CD4-positive, alpha-beta memory T cell (primary cell): ENCODE measurements at places on chromosomes 4 and X. TPM values are rescaled to one million over a fixed set of nuclear protein-coding genes. Genes with fewer than 3 reads are reported as not detected.

Gene ARMCX1
- total RNA-seq: 0.44 TPM

Gene TRIM61
- 1.4 TPM for total RNA-seq

Gene LRRC66
- total RNA-seq: 0.30 TPM

Gene NOX1
- not detected for total RNA-seq

Gene MYL5
- total RNA-seq: 15.4 TPM

Gene FGA
- total RNA-seq: not detected

Gene TCEAL6
- total RNA-seq: not detected

Gene SAGE1
- total RNA-seq: not detected

Gene STOX2
- total RNA-seq: not detected

Gene STAP1
- 3.9 TPM for total RNA-seq

Gene THAP6
- total RNA-seq: 38.1 TPM

Gene NXF2B
- not detected for total RNA-seq

DNA sequence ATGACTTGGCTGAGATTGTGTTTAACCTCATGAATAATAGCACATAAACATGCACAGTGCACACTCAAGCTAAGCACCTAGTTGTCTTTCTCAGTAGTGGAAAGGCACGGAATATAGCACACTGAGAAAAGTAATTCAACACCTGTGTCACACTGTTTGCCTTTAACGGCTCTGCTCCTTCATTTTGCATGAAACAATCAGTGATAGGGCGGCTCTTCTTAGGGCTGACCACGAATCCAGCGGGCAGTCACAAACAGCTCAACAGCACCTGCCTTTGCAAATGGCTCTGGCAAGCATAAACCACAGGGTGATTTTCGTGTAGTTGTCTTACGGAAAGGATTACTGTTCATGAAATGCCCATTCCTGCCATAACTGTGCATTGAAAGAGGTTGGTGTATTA lies 954.0 kb upstream of the TENM3 start:
- DNase-seq: no peak

DNA sequence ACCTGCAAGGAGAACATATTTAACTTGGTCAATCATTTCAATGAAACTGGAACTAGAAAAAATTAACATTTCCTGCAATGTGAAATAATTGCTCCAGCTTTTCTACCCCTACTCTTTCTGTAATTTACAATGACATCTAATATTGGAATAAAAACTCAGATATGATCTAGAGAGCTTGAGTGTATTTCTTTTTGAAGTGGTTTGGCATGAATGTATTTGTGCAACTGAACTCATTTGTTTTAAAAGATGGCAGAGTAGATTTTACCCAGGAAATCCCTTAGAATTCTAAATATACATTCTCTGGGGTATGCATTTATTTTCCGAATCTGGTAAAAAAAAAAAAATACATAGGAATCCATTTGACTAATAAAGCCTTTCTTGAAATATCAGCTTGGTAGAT lies 21.5 kb upstream of the GATB start:
- DNase-seq: no peak

DNA sequence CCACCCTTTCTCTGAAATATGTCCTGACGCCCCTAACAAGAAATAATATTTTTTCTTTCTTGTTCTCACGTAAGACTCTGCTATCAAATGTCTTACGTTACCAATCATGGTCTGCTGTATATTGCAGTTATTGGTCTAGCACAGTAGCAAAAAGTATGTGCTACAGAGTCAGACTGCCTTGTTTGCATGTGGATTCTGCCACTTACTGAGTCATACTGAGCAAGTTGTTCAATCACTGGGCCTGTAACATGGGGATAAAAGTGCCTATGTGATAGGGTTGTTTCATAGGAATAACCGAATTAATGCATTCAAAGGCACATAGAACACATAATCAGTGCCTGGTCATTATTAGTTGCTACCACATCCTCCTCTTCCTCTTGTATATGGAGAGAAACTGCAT lies 14.1 kb downstream of the RPGR start:
- no peak for DNase-seq

GRCh38 chr4:55723403-55723802 lies 87.3 kb upstream of the NMU start:
- no peak for DNase-seq

- no peak for DNase-seq
Measured at GRCh38 chr4:21649391-21650090, 299.0 kb downstream of the KCNIP4 start.

DNA sequence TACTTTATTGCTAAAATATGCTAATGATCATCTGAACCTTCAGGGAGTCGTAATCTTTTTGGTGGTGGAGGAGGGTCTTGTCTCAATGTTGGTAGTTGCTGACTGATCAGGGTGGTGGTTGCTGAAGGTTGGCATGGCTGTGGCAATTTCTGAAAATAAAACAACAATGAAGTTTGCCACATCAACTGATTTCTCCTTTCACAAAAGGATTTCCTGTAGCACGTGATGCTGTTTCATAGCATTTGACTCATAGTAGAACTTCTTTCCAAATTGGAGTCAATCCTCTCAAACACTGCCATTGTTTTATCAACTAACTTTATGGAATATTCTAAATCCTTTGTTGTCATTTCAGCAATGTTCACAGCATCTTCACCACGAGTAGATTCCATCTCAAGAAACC lies 19.3 kb downstream of the DDIT4L start:
- DNase-seq: no peak

GRCh38 chrX:3440981-3441380 lies 94.5 kb upstream of the MXRA5 start:
- no peak for DNase-seq

DNA sequence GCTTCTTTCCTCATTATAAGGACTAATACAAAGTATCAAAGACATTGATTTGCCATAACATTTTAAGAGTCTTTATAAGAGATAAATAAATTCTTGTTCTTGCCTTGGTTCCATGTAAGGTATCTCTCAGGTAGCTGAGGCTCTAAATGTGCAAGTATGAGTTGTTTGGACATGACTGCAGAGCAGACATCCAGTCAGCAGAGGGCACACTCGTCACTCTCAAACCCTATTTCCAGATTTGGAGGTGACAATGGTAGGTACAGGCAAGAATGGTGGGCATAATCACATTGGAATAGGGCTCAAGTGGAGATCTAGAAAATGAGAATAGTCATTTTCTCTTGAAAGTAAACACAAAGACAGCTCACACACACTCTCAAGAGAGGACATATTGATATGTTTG lies 133.3 kb upstream of the ZIC3 start:
- no peak for DNase-seq

GRCh38 chr4:154049457-154050181 lies 260.7 kb upstream of the SFRP2 start:
- no peak for DNase-seq

DNA sequence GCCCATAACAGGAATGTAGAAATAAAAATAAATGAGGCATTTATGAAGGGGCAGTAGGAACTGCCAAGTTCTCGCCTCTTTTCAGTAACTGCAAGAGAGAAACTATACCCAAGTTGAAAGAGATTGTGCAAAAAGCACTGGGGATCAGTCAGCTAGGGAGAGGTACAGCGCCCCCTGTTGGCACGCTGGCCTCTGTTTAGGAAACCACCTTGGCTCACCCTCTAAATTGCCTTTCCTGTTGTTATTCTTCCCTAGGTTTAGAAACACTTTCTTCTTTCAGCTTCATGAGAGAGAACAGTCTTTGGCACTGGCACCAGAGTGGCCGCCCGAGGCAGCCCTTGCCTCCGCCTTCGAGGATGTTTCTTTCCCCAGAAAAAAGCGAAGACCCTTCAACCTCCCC lies 348.5 kb downstream of the MID1IP1 start:
- peak; percentile 46 for DNase-seq

- DNase-seq: no peak
Measured at GRCh38 chr4:69823481-69824186, 36.3 kb downstream of the SULT1E1 start.

GRCh38 chrX:131677655-131678628 lies 134.1 kb downstream of the OR13H1 start:
- DNase-seq: peak; percentile 37

DNA sequence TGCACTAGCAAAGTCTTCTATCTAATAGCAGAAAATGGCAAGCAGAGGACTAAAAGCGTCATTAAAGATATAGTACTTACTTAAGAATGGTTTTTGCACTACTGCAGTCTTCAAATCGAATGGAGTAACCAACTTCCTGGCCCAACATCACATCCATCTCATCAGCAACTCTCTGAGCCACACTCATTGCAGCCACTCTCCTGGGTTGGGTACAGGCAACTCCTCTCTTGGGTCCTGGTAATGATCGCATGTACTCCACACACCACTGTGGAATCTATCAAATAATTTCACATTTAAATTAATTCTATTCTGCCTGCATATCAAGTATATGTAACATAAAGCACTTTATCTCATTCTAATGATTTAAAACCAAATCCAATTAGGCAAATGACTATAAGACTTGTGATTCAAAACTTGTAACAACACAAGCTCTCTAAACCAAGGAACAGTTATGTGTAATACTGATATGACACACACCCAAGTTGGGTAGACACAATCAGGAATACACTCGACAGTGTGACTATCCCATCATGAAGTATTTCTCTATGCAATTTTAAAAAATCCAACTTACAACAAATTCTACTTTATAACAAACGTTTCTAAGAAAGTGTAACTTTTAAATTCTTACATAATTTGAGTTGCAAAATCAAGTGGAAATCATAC lies 13.6 kb downstream of the DHX15 start:
- DNase-seq: no peak

GRCh38 chr4:14669371-14669770 lies 332.9 kb upstream of the CPEB2 start:
- no peak for DNase-seq

GRCh38 chr4:74152836-74153235 lies 5.1 kb upstream of the MTHFD2L start:
- DNase-seq: no peak

GRCh38 chr4:152458801-152459302 lies 77.0 kb downstream of the FBXW7 start:
- DNase-seq: peak; percentile 31

GRCh38 chr4:143393195-143393594 lies 56.5 kb downstream of the GAB1 start:
- DNase-seq: no peak

DNA sequence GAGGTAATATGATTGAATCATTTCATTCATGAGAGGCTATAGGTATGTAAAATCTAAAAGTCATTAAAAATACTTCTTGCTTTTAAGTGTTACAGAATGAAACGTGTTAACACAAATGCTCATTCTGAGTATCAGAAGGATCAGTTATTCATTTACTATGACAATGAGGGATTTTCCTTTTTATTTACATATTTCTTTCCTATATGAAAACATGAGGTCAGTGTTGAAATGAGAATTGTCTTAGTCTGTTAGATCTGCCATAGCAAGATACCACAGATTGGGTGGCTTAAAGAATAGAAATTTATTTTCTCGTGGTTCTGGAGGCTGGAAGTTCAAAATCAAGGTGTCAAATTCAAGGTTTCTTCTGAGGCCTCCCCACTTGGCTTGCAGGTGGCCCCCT lies 181.2 kb downstream of the ARHGAP10 start:
- DNase-seq: no peak

GRCh38 chrX:132428896-132429295 lies 59.9 kb downstream of the MBNL3 start:
- no peak for DNase-seq

DNA sequence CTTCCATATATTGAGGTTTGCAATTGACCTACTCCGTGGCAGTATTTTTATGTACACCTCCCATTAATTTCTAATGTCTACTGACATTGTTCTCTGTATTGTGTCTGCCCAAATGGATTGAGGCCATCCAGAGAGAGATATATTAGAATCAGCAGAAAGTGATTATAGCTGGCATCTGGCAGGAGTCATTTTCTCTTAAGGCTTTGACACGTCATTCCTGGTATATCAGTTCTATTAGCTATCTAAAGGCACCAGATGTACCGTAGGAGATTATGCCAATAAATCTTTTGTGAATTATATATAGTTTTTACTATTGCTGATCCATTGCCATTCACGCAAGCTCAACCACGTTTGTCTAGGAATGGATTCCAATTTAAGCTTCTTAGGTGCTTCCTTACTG lies 1026.4 kb upstream of the IGFBP7 start:
- DNase-seq: no peak

DNA sequence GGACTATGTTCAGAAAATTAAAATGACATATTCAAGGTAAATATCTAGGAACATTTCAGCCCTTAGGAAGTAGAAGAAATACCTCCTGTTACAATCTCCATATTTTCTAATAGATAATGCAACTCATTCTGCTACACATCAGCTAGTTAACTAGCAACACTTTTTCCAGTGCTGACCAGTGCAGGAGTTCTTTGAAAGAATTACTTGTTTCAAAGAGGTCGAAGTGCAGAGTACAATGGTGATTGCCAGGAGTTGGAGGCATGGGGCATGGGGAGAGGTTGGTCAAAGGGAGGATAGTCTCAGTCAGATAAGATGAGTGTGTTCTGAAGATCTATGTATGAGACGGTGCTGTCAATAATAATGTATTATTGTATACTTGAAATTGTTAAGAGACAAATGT lies 53.1 kb downstream of the MTNR1A start:
- DNase-seq: no peak

DNA sequence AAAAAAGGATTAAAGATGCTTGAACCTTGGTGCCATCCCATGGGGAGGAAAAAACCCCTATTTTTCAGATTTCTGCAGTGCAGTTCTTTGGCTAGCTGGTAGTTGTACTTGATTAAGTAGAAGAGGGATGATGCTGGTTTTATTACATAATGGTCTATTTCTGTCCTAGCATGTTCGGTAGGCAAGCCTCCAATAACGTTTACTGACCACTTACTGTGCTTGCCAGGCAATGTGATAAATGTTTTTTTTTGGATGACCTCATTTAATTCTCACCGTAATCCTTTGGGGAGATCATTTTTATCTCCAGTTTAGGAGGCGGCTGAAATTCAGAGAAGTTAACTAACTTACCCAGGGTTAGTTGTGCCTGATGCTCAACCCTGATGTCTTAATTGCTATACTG lies 92.1 kb upstream of the RPA4 start:
- no peak for DNase-seq

GRCh38 chr4:3767570-3768288 lies 1.5 kb downstream of the ADRA2C start:
- no peak for DNase-seq
